Activated T-helper 1 cell treated with anti-CD3 and anti-CD28 coated beads, Interleukin-12 subunit alpha, Interleukin-12 subunit beta, Interleukin-2, Interleukin-4 antibody, amounts not matched to agents 30 ng/mL and 10 ng/mL and 1 ng/mL, durations not matched to agents 14 hours and 24 hours and 36 hours (primary cell): ENCODE measurements at places on chromosomes 7 and 10.
A peak's percentile ranks its signal among the peaks of the same experiment; 100 is the strongest.

- H3K4me3 ChIP-seq, result peak overlapping the region; percentile 28
- peaks cover 12% of the 10 kb centered on the region for H3K4me1 ChIP-seq
- H3K27me3 ChIP-seq, result no peaks in the 10 kb centered on the region
These were observed 131.2 kb downstream of the RALA start for GRCh38 chr7:39754326-39755120.

- H3K4me1 ChIP-seq, result no peaks in the 10 kb centered on the region
- H3K27ac ChIP-seq, result no peak within 1 kb of the TSS
- H3K36me3 ChIP-seq, result no peaks in the 10 kb centered on the region
- no peak for DNase-seq
- no peak within 1 kb of the TSS for H3K4me3 ChIP-seq
These were observed at the start of gene DGKB for GRCh38 chr7:14902589-14903067. Gene DGKB, minus strand, starts transcription at chr7:14902751.

- no peaks in the 10 kb centered on the region for H3K27me3 ChIP-seq
- no peaks in the 10 kb centered on the region for H3K36me3 ChIP-seq
- H3K27ac ChIP-seq, result no peak overlapping the region
- no peaks in the 10 kb centered on the region for H3K4me1 ChIP-seq
- no peak for DNase-seq
- H3K4me3 ChIP-seq, result no peak overlapping the region
These were observed 449.2 kb downstream of the IPMK start for GRCh38 chr10:57818522-57818921.

GRCh38 chr10:122233857-122234348 lies 37.2 kb upstream of the BTBD16 start:
- H3K27me3 ChIP-seq, result no peaks in the 10 kb centered on the region
- H3K36me3 ChIP-seq, result no peaks in the 10 kb centered on the region
- no peak for DNase-seq
- no peak overlapping the region for H3K27ac ChIP-seq
- no peaks in the 10 kb centered on the region for H3K4me1 ChIP-seq
- H3K4me3 ChIP-seq, result no peak overlapping the region

DNA sequence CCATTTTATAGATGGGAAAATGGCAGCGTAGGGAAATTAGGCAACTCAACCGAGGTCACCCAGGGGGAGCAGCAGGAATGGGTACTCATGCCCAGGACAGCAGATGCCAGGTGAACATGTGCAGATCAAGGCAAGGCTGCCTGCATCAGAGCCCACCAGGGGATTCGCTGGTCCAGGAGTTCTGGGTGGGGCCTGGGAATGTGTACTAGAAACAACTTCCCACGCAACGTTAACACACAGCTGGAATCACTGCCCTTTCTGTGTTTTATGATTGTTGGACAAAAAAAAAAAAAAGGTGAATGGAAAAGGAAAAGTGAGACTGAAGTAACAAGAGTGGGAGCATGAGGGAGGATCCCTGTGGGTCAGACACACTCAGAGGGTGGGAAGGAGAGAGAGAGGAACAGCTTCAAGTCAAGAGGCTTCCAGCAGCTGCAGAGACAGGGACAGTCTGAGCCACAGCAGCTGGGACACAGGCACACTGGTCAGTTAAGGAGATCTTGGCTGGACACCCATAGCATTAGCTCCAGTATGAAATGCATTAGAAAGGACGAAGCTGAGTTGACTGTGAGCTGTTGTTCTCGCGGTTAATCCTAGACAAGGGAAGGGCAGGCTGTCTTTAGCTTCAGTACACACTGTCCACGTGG lies 187.9 kb upstream of the INHBA start:
- no peak overlapping the region for H3K27ac ChIP-seq
- H3K36me3 ChIP-seq, result peaks cover 3% of the 10 kb centered on the region
- H3K4me3 ChIP-seq, result no peak overlapping the region
- DNase-seq, result no peak
- H3K4me1 ChIP-seq, result peaks cover 38% of the 10 kb centered on the region

- H3K4me3 ChIP-seq, result no peak overlapping the region
- peaks cover 23% of the 10 kb centered on the region for H3K4me1 ChIP-seq
- DNase-seq, result peak; percentile 16
- H3K27ac ChIP-seq, result no peak overlapping the region
- no peaks in the 10 kb centered on the region for H3K27me3 ChIP-seq
- H3K36me3 ChIP-seq, result peaks cover 8% of the 10 kb centered on the region
These were observed 25.8 kb downstream of the TES start for GRCh38 chr7:116236020-116236630.

DNA sequence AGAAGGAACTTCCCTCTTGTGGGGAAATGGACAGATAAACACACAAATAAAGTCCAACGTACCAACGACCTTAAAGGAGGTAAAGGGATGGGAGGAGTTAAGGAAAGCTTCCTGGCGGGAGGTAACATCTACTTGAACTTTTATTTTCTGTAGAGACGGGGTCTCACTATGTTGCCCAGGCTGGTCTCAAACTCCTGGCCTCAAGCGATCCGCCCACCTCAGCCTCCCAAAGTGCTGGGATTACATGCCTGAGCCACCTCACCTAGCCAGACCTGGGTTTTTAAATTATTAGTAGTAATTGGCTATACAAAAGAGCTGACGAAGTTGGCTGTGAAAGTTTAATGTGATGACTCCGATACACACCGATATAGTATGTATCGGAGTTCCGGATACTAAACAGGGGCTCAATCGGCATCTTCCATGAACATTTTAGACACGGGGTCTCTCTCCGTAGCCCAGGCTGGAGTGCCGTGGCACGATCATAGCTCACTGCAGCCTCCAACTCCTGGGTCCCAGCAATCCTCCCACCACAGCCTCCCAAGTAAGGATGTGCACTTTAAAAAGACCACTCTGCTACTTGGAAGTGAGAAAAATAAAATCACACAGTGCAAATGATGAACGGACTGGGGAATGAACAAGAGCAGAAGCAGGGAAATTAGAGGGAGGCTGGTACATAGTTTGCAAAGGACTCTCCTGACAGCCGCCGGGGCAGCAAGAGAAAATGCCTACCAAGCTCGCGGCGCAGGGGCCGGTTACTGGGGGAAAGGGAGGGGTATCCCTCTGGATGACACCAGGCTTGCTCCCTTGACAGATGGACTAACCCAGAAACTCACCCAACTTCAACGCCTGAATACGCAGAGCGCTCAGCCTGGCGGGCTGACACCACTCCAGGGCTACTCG lies 1.0 kb downstream of the BCL7B start:
- peak overlapping the region; percentile 51 for H3K27ac ChIP-seq
- H3K27me3 ChIP-seq, result peaks cover 8% of the 10 kb centered on the region
- DNase-seq, result no peak
- H3K36me3 ChIP-seq, result peaks cover 12% of the 10 kb centered on the region

DNA sequence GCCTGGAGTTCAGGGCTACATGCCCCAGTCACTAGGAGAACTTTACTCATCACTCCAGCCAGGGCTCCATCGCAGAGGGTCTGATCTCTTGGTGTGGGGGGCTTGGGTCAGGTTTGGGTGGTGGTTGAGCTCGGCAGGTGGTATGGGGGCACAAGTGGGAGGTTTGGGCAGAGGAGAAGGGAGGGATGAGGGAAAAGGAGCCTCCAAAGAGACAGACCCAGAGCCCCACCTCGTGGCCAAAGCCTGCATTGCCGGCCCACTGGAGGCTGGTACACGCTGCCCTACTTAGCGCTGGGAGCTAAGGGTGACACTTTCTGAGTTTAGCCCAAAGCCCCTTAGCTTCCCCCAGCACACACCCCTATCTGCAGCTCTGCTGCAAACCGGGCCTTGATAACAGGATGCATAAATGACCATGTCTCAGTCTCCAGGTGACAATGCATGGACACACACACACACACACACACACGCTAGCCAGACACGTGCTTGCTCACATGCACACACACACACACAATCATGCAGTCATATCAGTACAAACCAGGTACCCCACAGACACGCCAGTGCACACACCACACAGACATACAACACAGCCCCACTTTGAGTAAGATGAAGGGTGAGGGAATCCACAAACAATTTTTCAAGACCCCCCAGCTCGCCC lies 14.7 kb downstream of the LZTS2 start:
- H3K4me1 ChIP-seq, result peaks cover 27% of the 10 kb centered on the region
- no peaks in the 10 kb centered on the region for H3K36me3 ChIP-seq
- no peak overlapping the region for H3K4me3 ChIP-seq
- H3K27me3 ChIP-seq, result peaks cover 34% of the 10 kb centered on the region
- peak; percentile 60 for DNase-seq
- peak overlapping the region; percentile 33 for H3K27ac ChIP-seq

DNA sequence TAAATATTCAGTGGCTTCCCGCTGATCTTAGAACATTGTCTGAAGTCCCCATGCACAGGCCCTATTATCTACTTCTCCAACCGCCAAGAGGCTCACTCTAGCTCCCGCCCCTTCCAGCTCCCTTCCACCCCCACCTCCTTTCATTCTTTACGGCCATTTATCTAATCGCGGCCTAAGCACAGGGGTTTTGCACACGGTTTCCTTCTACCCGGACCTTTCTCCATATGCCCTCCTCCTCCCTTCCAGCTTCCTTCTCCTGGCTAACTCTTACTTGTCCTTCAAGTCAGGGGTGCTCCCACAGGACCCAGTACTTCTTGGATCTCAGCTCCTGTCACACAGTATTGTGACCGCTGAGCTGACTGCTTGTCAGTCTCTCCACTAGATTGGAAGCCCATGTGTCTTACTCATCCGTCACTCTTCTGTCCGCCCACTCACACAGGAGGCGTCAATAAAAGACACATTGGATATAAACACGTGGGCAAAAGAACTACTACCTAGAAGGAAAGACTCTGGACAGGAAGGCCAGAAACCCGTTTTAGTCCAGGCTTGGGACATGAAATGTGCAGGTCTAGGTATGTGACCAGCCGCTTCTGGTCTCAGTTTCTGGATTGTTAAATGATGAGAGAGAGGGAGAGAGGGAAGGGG lies 20.2 kb upstream of the HPS1 start:
- H3K4me1 ChIP-seq, result peaks cover 14% of the 10 kb centered on the region
- no peak overlapping the region for H3K27ac ChIP-seq
- peaks cover 34% of the 10 kb centered on the region for H3K27me3 ChIP-seq
- no peak for DNase-seq

DNA sequence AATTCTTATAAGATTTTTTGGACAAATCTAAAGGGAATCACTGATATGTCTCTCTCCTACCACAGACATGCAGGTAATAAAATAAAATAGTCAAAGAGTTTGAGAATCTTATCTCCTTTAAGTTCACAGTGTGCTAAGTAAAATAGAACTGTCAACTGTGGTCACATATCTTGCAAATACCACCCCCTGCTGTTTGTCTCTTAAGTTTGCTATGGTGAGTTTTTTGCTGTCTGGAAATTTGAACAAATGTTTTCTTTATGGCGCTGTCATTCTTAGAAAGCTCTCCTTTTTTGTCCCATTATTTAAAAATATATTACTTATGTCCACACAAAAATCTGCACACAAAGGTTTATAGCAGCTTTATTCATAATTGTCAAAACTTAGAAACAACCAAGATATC lies 19.6 kb downstream of the GIMAP5 start:
- peaks cover 5% of the 10 kb centered on the region for H3K27me3 ChIP-seq
- DNase-seq, result no peak
- H3K27ac ChIP-seq, result peak overlapping the region; percentile 90
- H3K4me1 ChIP-seq, result peaks cover 48% of the 10 kb centered on the region

DNA sequence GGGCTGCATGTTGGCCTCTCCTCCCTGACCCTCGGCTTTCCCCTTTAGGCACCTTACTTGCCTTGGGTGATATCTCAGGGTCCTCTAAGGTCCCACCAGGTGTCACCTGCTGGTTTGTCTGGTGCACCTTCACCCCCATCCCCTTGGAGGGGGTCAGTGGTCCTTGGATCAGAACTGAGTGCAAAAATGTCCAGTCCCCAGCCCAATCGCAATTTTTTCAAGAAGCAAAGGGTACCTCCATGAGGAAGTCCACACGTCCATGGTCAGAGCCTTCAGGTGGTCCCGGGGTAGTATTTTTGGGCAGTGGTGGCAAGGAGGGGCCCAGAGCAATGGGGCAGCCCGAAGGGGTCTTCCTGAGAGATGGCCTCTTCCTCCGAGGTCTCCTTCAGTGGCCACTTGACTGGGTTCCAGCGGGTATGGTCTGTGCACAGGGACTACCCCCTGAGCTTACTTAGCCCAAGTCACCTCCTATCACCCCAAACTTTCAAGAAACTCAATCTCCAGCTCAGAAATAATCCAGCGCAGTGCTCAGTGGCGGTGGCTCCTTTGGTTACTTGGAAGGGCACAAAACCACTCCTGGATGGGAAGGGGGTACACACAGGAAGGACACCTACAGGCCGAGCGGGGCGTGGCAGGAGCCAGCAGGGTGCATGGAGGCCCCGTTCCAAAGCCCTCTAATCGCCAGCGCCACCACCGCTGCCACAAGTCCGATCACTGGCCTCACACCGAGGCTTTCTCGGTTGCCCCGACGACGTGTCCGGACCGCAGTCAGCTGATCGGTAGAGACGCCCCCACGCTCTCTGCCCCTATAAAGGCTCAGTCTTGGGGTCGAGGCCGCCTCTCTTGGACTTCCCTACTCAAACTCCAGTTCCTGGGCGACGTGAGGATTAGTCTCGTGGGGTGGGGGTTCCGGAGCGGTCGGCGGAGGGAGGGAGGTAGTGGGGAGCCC lies 4.5 kb downstream of the SAP25 start:
- DNase-seq, result no peak
- H3K36me3 ChIP-seq, result peaks cover 1% of the 10 kb centered on the region
- H3K27ac ChIP-seq, result no peak overlapping the region
- peaks cover 7% of the 10 kb centered on the region for H3K27me3 ChIP-seq
- peaks cover 29% of the 10 kb centered on the region for H3K4me1 ChIP-seq

- no peak overlapping the region for H3K4me3 ChIP-seq
- DNase-seq, result no peak
- H3K4me1 ChIP-seq, result no peaks in the 10 kb centered on the region
- no peaks in the 10 kb centered on the region for H3K36me3 ChIP-seq
- H3K27me3 ChIP-seq, result no peaks in the 10 kb centered on the region
These were observed 1134.4 kb downstream of the XPNPEP1 start for GRCh38 chr10:108788891-108789290.

DNA sequence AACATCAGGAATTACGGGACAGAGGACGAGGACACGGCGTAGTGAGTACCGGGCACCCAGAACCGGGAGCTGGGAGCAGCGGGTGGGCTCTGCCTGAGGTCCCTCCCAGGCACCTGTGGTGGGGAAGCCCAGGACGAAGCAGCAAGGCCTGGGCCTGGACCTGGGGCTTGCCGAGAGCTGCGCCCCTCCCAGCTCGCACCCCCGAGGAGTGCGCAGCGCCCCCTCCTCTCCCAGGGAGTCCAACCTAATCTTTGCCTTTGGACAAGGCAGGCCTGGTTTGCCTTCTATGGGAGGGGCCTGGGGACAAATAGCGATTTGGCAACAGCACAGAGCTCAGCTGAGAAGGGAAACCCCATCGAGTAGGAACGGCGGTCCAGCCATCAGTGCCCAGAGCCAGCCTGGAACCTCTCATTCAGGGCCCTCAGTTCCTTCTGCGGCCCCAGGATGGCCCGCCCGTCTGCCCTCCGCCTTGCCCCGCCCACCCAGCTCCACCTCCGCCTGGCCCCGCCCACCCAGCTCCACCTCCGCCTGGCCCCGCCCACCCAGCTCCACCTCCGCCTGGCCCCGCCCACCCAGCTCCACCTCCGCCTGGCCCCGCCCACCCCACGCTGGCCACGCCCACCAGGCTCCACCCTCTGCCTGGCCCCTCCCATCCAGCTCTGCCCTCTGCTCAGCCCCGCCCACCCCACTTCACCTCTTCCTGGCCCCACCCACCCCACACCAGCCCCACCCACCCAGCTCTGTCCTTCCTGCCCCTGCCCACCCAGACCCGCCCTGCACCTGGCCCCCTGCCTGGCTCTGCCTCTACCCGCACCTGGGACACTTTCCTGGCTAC lies 32.5 kb upstream of the KNDC1 start:
- peaks cover 6% of the 10 kb centered on the region for H3K27me3 ChIP-seq
- H3K4me1 ChIP-seq, result no peaks in the 10 kb centered on the region
- no peak overlapping the region for H3K27ac ChIP-seq
- no peak overlapping the region for H3K4me3 ChIP-seq
- H3K36me3 ChIP-seq, result no peaks in the 10 kb centered on the region

GRCh38 chr7:81676105-81676811 lies 93.6 kb downstream of the HGF start:
- DNase-seq, result no peak
- no peaks in the 10 kb centered on the region for H3K4me1 ChIP-seq
- no peaks in the 10 kb centered on the region for H3K36me3 ChIP-seq
- no peak overlapping the region for H3K4me3 ChIP-seq
- no peak overlapping the region for H3K27ac ChIP-seq
- no peaks in the 10 kb centered on the region for H3K27me3 ChIP-seq
